ENCODE measurements at places on chromosomes 6 and 20.

DNA sequence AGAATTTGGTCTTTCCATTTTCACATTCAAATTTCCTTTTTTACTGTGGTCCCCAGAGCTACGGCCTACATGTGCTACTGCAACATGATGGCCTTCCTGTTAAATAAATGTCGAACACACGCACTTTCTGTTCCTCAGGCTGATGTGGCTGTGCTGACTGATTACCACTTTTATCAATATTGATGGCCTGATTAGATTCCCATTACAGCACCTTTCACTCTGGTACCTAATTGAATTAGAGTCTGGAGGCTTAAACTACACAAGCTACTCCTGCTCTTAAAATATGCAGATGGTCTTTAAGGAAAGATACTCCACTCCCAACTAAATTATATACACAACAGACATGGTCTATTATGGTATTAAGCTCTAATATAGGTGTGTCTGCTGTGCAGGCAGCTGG, 301.6 kb downstream of the FRK start:
- no peak for DNase-seq

DNA sequence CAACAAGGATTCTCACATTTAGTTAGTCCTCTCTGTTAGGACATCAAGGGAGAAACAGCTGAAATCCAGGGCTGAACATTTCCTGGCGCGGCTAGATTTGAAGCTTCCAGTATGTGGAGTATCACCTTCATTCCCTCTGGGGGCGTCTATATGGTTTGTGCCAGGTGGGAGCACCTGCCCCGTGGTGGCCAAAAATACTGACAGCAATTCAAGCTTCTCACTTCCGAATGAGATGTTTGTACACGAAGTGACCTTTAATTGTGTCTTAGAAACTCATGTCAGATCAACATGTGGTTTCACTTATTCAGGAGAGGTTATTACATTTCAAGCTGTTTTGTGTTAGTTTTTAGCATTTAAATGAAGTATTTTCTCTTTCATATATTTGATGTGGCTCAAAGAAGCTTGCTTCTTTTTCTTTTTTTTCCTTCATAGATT, 67.3 kb upstream of the ZNF217 start:
- peak; percentile 51 for DNase-seq

DNA sequence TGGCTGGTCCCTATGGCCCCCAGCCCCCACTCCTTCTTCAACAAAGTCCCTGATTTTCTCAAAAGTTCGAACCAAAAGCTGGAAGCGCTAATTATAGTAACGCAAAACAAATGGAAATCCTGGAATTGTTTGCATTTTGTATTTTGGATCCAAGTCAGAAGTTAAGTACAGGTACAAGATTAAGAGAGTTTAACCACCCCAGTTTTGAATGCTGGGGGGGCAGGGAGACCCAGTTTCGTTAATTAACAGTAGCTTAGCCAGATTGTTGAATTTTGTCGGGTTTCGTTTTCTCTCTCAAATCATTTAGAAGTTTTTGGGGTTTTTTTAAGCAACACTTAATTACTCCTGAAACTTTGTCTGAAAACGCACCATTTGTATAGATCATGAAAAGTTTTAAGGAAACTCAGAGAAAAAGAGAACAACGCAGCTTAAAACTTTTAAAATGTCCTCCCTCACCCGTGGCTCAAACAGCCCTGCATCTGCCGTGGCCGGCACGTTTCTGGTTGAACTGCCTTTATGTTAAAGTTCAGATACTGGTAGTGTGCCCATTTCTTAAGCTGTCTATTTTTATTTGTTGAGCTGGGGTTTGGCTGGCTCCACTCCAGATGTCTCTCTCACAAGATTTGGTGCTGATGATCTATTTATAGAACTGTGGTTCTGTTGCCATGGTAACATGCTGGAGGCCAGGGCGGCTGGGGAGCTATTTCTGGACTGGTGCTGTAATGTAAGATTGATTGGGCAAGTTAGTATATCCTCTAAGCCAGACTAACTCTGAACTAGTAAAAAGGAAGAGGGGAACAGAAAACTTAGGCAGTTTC, 55.0 kb downstream of the GNAS start:
- DNase-seq, result peak; percentile 94

GRCh38 chr20:43541214-43541613, 17.6 kb upstream of the SGK2 start:
- DNase-seq, result no peak

Data from right hindlimb (tissue), 1 donor.